Gastroesophageal sphincter (tissue), 4 donors: ENCODE measurements at places on chromosomes 3 and 15. TPM values are rescaled to one million over a fixed set of nuclear protein-coding genes. Genes with fewer than 3 reads are reported as not detected.
A peak's percentile ranks its signal among the peaks of the same experiment; 100 is the strongest.

DNA sequence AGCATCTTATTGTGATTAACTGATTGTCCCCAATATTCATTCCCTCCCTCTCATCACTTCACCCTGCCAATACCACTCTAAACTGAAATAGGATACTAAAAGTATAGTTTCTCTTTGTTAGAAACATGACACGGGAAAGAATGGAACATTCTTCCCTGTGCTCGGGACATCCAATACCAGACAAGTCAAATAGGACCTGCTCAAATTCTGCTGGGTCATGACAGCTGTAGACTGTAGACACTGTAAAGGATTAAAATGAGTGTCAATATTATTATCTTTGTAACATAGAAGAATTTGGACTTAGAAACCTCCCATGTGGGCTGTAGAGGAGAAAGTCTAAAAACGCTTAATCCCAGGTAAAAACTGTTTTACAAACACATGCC, 315.0 kb upstream of the NR2E3 start:
- no peaks in the 10 kb centered on the region for H3K27me3 ChIP-seq
- no peaks in the 10 kb centered on the region for H3K4me1 ChIP-seq
- no peaks in the 10 kb centered on the region for H3K36me3 ChIP-seq
- no peak overlapping the region for H3K4me3 ChIP-seq
- ATAC-seq: no peak

DNA sequence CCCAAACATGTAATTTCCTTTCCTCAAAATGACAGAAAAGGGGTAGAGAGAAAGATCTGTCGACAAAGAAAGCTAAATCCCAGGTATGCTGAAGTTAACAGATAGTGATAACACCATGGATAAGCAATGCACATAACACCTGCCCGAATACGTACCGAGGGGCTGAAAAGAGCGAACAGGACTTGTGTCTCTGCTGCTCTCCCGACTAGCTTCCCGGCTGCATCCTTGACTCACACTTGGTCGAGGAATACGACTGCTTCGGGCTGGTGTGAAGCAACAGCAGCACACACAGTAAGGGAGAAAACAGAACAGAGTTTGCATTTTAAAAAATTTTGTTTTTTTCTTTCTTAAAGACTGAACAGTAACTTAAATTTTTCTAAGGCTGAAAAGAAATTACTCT, 136.4 kb downstream of the CLASP2 start:
- H3K27ac ChIP-seq: no peak overlapping the region
- ATAC-seq: no peak
- H3K4me1 ChIP-seq: no peaks in the 10 kb centered on the region
- peaks cover 82% of the 10 kb centered on the region for H3K36me3 ChIP-seq

DNA sequence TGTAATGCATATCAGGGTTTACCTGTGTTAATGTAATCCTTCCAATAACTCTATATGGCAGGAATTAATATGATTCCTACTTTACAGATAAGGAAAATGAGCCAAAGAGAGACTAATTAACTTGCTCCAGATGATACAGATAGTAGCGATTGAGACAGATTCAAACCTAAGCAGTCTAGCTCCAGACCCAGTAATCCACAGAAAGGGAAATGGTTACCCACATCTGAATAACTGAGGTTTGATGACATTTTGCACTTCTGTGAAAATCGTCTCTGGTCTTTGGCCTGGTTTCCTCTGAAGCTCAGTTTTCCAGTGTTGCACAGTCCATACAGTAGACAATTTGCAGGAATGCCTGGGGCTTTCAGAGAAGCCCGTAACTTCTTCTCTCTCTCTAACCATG, 177.1 kb upstream of the UMPS start:
- H3K27ac ChIP-seq: no peak overlapping the region
- no peak for ATAC-seq
- H3K4me3 ChIP-seq: no peak overlapping the region
- H3K27me3 ChIP-seq: no peaks in the 10 kb centered on the region
- H3K36me3 ChIP-seq: no peaks in the 10 kb centered on the region

DNA sequence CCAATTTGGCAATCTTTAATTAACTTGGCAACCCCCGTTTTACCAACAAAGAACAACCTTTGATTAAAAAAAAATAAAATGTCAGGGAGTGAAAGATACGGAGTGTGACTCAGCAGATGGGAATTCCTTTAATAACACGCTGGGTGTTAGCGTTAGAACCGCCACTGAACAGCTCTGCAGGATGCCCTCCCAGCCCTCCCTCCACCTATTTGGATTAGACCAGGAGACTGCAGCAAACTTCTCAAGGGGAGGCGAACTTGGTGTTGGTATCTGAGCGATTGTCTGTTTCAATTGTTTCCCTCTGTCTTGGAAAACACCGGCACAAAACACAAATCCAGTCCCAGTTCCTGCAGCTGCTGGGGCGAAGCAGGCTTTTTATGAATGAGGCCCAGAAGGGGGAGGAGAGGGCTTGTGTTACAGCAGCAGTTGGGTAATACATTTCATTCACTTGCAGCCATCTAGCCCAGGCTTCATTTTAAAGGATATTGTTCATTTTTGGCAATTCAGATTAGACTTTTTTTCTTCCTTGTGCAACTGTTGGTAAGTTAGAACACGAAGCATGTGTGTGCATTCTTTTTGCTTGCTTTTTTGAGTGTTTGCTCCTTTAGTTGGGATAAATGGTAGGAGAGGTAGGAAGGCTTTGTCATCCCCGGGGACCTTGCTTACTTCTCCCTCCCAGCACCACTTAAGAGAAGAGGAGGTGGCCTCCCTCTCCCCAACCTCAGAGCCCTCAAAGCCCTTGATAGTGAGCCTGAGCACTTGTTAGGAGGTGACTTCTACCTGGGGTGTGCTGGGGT, 152.3 kb downstream of the IGF1R start:
- no peaks in the 10 kb centered on the region for H3K36me3 ChIP-seq
- H3K27ac ChIP-seq: peak overlapping the region; percentile 63
- peaks cover 33% of the 10 kb centered on the region for H3K4me1 ChIP-seq
- H3K4me3 ChIP-seq: no peak overlapping the region
- no peaks in the 10 kb centered on the region for H3K27me3 ChIP-seq

DNA sequence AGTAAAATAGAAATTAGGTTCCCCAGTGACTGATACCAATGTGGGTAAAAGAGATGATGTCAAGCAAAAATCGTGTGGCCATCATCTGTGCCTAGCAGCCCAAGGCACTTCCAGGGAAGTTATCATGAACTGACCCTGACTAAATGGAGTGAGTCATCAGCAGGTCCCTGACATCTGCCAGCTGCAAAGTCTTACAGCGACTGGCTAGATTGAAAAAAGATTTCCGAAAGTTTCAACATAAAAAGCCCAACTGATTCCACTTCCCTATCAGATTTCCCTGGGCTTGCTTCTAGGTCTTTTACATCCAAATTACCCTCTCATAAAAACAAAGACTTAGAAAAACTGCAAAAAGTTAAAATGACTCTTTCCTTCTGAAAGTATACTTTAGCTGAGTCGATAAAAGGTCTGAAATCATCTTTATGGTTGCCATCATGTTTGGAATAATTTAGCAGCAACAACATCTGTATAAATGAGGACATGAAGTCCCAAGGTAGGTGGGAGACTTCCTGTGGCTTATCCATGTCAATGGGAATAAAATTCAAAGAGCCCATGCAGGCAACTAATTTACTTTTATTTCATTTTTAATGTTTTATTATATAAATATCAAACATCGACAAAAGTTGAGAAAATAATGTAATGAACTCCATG, 342.8 kb downstream of the ERC2 start:
- H3K36me3 ChIP-seq: no peaks in the 10 kb centered on the region
- no peak overlapping the region for H3K4me3 ChIP-seq
- peak; percentile 83 for ATAC-seq
- H3K27ac ChIP-seq: no peak overlapping the region

GRCh38 chr15:44489464-44489863, 47.5 kb upstream of the EIF3J start:
- peaks cover 80% of the 10 kb centered on the region for H3K36me3 ChIP-seq
- no peak overlapping the region for H3K4me3 ChIP-seq
- ATAC-seq: peak; percentile 66
- no peaks in the 10 kb centered on the region for H3K27me3 ChIP-seq
- H3K4me1 ChIP-seq: peaks cover 8% of the 10 kb centered on the region

QRICH1 gene
- total RNA-seq: 77.4 TPM

MEIS2 gene
- 108 TPM for total RNA-seq

C2CD4A gene
- total RNA-seq: not detected

TLR9 gene
- not detected for total RNA-seq

EPHB1 gene
- 5.7 TPM for total RNA-seq

HRG gene
- total RNA-seq: not detected
